DMS79 treated with DMSO at 0.1 percent for 48 hours (cell line): ENCODE measurements at places on chromosomes 3 and 15.

DNA sequence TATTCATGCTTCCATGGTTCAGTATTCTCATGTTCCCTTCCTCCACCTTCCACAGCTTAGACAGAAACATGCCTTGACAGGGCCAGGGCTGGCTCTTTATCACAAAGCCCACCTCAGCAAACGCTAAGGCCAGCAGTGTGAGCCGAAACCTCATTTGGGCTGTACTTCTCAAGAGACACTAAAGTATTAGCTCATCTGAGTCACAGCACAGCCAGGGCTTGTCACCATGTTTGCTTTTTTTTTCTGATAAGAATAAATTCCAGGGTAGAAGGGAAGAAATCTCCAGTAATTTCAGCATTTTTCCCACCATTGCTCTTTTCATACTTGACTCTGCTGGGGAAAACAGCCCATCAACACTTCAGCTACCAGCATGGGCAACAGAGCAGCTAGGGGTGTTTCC lies 95.4 kb downstream of the MYLK start:
- no peak for DNase-seq

GRCh38 chr3:52046902-52047239 lies 9.5 kb downstream of the DUSP7 start:
- DNase-seq = no peak

GRCh38 chr3:21618695-21619094 lies 132.3 kb downstream of the ZNF385D start:
- DNase-seq = no peak

GRCh38 chr3:156460206-156460611 lies 94.7 kb downstream of the SSR3 start:
- no peak for DNase-seq

DNA sequence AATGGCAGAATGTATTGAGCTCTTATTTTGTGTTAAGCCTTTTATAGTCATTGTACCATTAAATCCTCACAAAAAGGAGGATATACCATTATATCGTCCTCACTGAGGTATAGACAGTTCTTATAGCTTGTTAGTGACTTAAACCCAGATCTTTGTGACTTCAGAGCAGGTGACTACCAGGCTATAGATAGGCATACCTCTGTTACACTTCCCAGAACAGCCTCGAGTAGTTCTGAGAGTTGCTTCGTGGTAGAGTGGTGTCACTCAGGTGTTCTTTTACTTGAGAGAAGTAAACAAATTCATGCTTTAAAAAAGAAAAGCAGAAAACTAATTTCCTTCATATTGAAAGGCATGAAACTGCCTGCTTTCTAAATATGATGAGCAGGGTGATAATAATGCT lies 59.9 kb downstream of the SEC22A start:
- DNase-seq = no peak

DNA sequence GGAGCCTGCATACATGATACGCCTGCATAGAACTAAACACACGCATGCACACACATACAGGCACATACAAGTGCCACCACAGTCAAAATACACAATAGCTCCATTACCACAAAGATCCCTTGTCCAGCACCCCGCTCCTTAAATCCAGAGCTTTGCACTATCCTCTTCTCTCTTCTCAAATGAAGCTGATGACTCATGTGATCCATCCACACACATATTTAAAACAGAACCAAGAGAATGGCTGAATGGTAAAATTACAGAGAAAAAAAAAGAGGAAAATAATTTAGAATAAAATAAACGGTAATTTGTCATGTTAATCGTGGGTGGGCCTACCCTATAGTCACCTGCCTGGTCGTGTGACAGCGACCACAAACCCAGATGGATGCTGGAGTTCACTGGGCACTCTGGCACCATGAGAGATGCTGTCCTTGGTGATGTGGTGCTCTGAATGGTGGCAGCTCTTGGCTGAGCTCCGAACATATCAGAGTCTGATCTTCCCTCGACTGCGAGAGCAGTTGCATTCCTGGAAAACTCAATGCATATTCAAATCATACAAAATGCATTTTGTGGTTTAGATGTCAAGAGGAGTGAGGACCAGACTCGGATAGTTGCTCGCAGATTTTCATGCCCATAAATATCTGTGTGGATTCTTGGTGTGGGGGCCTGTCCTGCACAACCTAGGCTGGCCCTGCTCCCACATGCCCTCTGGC lies 8.9 kb downstream of the IQSEC1 start:
- no peak for DNase-seq

- no peak for DNase-seq
Measured at GRCh38 chr3:67389176-67389575, 265.2 kb downstream of the SUCLG2 start.

DNA sequence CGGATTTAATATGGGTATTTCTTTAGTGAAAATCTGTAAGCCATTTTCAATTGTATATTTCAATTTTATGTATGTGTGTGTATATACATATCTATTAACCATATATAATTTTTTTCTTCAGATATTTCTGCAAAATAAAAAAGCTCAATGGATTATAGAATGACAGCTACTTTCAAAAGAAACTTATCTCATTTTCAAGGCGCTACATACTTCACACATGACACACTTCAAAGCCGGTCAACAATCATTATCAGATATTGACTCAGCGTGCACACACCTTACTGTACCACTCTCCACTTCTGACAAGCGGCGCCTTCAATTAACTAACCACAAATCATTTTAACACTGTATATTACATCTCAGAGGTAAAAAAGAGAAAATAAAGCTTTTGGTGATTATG lies 39.6 kb downstream of the ATP13A3 start:
- DNase-seq = no peak

GRCh38 chr3:52373676-52374075 lies 57.6 kb downstream of the DNAH1 start:
- DNase-seq = no peak

DNA sequence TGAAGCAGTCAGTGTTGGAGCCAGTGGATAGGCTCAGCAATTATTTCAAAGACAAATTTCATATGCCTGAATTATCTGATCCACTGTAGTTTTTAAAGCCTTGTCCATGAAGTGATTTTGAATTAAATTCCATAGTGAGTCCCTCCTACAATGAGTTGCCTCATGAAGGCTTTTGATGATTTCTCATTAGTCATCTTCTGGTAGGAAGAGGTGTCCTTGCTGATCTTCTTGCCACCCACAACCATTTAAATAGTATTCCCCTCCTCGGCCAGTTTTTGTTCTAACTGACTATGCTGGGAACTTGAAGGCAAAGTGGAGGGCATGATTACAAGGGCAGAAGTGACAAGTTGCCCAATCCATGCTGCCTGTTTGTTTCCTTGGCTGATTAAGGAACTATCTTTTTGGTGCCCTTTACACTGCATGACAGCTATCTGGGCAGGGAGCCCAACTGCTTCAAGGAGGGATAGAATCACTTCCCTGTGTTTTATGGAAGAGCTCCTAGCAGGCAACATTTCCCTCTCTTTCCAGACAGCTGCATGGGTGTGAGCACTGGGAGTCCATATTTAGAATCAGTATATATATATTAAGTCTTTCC lies 617.5 kb downstream of the ZPLD1 start:
- DNase-seq = peak; percentile 55

DNA sequence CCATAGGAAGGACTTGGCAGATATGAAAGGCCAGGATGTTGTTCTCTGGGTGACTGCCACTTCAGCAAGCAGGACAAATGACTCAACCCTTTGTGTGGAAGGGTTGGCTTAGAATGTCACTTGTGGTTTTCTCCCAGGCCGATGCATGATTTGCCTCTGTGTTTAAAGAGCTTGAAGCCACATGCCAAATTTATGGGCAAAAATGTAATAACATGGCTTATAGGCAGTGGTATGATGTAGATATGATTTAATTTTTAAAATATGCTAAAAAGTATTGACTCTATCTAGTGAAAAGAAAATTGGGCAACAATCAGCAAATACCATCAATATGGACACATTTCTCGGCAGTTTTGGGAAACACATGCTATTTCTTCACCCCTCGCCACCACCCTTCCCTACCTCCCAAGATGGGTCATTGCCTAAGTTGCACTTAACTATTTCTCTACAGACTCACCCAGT lies 114.6 kb downstream of the CYP19A1 start:
- DNase-seq = no peak

GRCh38 chr15:48850648-48851047 lies 27.3 kb upstream of the EID1 start:
- DNase-seq = no peak

- DNase-seq = no peak
Measured at GRCh38 chr15:50304836-50305235, 39.3 kb upstream of the HDC start.

GRCh38 chr3:177295116-177295515 lies 97.8 kb upstream of the TBL1XR1 start:
- no peak for DNase-seq

DNA sequence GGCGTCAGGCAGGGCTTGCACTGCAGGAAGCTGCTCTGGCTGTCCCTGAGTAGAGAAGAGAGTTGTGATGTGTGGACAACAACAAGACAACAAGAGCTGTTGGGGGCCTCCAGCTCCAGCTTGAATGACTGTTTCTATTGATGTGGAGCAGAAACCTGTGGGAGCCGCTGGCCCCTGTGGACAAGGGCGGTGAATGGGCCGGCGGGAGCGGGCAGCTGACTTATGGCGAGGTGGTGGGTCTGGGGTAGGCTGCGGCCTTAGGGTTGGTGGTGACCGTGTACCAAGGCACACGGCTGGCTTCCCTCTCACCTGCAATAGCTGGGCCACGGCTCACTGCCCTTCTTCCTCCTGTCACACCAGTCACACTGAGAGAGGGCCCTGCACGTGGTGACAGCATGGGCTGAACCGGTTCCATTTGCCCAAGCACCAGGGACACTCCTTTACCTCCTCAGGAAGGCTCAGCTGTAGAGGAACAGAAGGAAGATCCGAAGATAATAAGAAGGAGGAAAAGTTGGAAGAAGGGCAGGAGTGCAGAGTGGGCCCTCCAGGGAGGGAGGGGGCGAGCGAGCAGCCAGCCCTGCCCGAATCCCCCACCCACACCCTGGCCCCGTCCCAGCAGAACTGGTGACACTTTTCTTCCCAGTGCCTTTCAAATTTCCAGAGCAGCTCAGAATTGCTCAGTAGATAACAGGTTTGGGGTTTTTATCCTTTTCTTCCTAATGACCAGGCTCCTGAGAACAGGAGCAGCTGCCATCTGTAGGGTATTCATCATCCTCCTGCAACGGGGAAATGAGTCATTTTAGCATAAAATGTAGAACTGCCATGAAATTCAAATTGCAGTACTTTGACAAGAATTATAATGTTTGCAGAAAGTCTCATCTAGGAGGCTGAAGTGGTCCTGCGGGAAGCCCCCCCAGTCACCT lies 136.9 kb downstream of the TJP1 start:
- no peak for DNase-seq

DNA sequence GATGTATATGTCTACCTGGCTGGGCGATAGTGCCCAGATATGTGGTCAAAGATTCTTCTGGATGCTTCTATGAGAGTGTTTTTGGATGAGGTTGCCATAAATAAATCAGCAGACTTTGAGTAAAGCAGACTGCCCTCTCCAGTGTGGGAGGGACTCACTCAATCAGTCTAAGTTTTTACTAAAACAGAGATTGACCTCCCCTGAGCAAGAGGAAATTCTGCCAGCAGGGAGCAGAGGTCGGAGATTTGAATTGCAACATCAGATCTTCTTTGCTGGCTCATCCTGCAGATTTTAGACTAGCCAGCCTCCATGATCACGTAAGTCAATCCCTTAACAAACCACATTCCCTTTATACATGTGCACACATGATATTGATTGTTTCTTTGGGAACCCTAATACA lies 300.9 kb downstream of the MCTP2 start:
- no peak for DNase-seq

GRCh38 chr15:50377867-50378751 lies 23.1 kb upstream of the GABPB1 start:
- DNase-seq = no peak

- no peak for DNase-seq
Measured at GRCh38 chr15:51379390-51379789, 37.9 kb downstream of the GLDN start.

GRCh38 chr3:149368201-149368673 lies 9.2 kb downstream of the TM4SF1 start:
- DNase-seq = no peak

DNA sequence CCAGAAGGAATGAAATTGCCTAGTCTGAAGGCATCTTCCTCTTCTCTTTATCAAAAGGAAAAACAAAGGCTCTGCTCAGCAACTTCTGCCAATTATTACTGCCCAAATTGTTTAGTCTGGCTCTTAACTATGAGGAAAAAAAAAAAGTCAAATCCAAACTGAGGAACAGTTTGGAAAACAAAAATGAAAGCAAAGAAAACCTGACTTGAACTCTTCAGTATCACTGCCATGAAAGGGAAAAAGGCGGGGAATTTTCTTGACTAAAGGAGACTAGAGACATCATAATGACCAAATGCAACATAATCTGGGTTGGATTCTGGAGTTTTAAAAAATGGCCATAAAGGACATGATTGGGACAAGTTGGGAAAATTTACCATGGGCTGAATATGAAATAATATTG lies 156.3 kb downstream of the STT3B start:
- no peak for DNase-seq

DNA sequence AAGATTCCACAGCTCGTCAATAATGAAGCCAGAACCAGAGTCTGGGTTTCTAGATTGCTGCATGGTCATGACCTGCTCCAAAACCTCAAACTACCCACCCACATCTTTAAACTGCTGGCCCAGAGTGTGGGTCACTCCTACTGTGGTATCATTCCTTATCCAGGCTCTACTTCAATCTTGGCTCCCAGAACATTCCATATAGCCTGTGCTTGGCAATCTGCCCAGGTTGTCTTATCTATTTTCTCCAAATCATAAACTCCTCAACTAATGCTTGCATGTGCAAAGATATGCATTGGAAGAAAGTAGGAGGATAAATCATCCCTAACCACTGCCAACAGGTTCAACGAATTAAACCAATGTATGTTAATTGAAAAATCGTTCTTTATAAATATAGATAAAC lies 169.7 kb downstream of the ANXA2 start:
- no peak for DNase-seq

DNA sequence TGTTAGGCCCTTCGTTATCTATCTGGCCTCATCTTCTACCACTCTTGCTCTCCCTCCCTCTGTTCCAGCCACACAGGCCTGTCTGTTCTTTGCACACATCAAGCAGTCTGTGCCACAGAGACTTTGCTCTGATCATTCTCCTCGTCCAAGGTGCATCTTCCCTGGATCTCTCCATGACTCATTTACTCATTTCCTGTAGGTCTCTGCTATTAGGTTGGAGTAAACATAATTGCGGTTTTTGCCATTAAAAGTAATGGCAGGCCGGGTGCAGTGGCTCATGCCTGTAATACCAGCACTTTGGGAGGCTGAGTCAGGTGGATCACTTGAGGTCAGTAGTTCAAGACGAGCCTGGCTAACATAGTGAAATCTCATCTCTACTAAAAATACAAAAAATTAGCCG lies 9.5 kb upstream of the C3orf49 start:
- no peak for DNase-seq

DNA sequence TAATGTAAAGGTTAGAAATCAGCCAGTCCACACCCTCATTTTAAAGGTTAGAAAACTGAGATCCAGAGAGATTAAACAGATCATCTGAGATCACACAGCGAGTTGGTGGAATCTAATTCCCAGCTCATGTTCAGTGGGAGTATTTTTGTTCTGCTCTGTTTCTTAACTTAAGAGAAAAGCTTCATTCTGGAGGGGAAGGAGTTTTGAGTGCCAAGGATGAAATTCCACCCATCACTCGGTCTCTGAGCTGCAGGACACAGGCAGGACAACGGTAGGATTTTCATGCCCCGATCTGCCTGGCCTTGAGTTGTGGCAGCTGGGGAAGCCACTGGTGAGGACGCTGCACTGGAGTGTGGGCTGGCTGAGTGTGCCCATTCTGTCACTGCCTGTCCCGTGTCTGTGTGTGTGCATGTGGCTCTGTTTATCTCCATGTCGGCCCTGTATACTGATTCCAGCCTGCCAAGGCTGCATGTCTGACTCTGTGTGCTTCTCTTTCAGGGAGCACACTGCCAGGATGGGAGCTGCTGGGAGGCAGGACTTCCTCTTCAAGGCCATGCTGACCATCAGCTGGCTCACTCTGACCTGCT lies 94.3 kb downstream of the CEMIP start:
- DNase-seq = no peak
